ENCODE measurements at places on chromosomes 7 and 10.

DNA sequence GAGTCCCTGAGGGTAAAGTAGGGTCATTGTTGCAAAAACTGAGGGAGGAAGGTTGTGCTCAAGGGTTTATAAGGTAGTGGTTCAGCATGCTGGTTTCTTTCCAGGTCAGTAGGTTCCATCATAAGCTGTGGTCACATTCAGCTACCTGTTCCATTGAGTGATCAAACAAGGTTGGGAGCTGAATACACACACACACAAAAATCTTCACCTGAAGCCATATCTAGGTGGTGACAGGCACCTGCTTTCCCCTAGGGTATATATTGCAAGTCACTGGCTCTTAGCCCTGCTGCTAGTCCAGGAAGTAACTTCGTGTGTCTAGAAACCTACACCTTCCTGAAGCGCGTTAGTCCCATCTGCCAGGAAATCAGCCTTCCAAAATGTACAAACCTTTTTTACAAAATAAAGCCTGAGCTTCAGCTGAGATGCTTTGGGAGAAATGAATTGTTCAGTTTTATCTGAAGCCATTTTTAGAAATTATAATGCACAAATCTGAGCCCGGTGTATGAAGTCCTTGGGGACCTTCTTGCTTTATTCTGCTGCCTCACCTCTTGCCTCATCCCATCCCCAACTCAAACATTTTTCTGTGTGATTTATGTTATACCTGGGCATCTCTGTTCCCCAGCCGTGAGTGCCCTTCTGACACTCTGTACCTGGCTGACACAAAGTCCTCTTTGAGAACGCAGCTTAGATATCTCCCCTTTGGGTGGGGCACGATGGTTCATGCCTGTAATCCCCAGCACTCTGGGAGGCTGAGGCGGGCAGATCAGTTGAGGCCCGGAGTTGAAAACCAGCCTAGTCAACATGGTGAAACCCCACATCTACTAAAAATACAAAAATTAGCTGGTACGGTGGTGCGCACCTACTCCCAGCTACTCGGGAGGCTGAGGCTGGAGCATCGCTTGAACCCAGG lies 10.6 kb upstream of the LAMTOR4 start:
- DNase-seq = no peak

GRCh38 chr7:21753071-21753470 lies 192.6 kb downstream of the CDCA7L start:
- no peak for DNase-seq

GRCh38 chr7:47428768-47429472 lies 153.0 kb downstream of the TNS3 start:
- no peak for DNase-seq

- DNase-seq = no peak
These were observed 714.8 kb downstream of the CCSER2 start for GRCh38 chr10:85043207-85043606.

- no peak for DNase-seq
These were observed 241.0 kb upstream of the PRSS1 start for GRCh38 chr7:142508251-142508650.

DNA sequence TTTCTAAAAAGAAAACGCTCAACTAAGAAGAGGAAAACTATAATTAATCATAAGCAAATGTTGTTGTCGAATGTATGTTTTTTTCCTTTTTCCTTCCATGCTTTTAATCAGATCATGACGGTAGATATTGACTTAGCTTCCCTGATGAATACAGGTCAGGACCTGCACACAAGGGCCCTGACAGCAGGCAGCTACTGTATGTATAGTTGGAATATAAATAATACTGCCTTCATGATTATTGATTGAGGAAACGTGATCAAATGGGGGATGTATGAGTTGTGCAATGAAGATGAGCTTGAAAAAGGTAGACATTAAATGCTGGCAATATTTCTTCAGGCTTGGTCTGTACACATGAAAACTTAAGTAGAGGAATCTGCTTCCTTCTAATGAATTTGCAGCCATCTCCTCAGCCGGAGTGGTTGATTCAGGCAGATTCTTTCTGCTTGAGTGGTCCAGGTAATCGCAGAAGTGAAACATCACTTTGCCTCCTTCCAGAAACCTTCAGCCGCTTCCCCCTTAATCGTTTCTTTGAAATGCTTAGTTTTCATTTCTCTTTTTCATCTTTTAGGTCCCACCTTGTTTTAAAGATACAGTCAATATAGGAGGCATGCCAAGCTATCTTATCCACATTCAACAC lies 656.5 kb downstream of the SDK1 start:
- DNase-seq = no peak

DNA sequence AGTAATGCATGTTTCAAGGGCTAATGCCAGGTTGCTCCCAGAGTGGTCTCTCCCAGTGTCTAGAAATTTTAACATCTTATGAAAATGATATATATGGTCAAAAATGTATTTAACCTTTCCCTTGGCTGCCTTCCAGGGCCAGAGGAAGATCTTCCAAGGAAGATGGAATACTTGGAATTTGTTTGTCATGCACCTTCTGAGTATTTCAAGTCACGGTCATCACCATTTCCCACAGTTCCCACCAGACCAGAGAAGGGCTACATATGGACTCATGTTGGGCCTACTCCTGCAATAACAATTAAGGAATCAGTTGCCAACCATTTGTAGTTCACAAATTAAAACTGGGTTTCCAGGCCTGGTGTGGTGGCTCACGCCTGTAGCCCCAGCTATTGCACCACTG lies 9.0 kb downstream of the GATAD1 start:
- DNase-seq = no peak

GRCh38 chr7:47653550-47654411 lies 71.9 kb upstream of the TNS3 start:
- no peak for DNase-seq

DNA sequence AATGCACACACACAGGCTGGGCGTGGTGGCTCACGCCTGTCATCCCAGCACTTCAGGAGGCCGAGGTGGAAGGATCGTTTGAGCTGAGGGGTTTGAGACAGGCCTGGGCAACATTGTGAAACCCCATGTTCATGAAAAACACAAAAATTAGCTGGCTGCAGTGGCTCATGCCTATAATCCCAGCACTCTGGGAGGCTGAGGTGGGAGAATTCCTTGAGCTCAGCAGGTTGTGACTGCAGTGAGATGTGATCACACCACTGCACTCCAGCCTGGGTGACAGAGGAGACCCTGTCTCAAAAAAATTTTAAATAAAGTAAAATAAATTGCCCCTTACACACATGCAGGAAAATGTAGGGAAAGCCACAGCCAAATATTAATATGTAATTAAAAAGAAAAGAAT lies 44.1 kb downstream of the RNF32 start:
- no peak for DNase-seq

DNA sequence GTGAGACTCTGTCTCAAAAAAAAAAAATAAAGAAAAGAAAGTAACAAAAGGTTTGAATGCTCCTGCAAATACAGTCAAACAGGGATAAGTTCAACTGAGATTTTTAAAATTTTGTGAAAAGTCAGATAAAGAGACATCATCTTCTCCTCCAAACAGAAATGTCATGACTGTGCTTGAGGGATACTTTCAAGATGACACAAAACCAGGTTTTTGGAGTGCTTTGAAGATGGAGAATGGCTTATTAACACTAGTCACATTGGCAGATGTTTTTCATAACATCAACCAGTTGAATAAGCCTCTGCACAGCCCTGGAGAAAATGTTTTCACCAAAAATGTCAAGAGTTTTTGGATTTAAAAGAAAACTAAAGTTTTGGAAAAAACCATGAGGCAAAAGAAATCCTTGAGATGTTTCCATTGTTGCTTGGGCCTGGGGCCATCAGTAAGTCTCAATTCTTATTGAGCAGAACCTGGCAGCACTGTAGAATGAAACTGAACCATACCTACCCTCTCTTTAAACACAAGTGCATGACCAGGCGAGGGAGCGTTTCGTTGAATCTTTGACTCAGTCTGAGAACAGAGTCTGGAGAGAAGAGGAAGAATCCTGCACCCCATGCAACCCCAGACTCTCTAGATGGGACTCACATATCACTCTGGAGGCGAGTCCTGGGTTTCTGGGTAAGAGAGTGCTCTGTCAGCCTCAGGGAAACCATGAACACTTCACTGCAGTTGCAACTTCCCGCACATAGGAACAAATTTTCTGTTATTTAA lies 37.4 kb upstream of the PRKCQ start:
- no peak for DNase-seq

- no peak for DNase-seq
These were observed 152.4 kb upstream of the ADCY1 start for GRCh38 chr7:45421806-45422205.

DNA sequence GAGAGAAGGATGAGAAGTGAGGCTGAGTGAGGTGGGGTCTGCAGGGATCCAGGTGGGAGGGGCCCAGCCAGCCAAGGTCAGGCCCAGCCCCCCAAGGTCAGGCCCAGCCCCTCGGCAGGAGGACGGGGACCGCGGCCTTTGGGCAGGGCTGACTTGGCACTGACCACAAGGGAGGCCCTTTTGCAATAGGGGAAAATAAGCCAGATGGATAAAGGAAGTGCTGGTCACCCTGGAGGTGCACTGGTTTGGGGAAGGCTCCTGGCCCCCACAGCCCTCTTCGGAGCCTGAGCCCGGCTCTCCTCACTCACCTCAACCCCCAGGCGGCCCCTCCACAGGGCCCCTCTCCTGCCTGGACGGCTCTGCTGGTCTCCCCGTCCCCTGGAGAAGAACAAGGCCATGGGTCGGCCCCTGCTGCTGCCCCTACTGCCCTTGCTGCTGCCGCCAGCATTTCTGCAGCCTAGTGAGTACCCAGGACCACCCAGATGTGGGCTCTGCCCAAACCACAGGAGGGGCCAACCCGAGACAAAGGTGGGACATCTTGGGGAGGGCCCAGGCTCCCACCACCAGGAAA lies at the start of gene PILRA:
Gene PILRA (plus strand): TSS at position 227 of the 571 bp plus-strand sequence. CDS start 170 bp downstream, at position 397.
- DNase-seq = no peak

Measured in occipital lobe (tissue), 3 donors.